ENCODE measurements at places on chromosomes 13 and 19. TPM values are rescaled to one million over a fixed set of nuclear protein-coding genes. Genes with fewer than 3 reads are reported as not detected.

- no peak for DNase-seq
- peaks cover 58% of the 10 kb centered on the region for H3K36me3 ChIP-seq
- no peak overlapping the region for H3K4me3 ChIP-seq
- H3K27me3 ChIP-seq, result no peaks in the 10 kb centered on the region
- H3K27ac ChIP-seq, result no peak overlapping the region
Observed at GRCh38 chr19:57537953-57538547, 10.9 kb downstream of the ZNF549 start.

The SOX21 gene
- total RNA-seq, result not detected

GRCh38 chr13:32811297-32811800 lies 204.9 kb upstream of the KL start:
- H3K36me3 ChIP-seq, result no peaks in the 10 kb centered on the region
- H3K4me3 ChIP-seq, result no peak overlapping the region
- peaks cover 11% of the 10 kb centered on the region for H3K4me1 ChIP-seq
- DNase-seq, result no peak
- H3K27me3 ChIP-seq, result no peaks in the 10 kb centered on the region

The KCNN1 gene
- not detected for total RNA-seq

DNA sequence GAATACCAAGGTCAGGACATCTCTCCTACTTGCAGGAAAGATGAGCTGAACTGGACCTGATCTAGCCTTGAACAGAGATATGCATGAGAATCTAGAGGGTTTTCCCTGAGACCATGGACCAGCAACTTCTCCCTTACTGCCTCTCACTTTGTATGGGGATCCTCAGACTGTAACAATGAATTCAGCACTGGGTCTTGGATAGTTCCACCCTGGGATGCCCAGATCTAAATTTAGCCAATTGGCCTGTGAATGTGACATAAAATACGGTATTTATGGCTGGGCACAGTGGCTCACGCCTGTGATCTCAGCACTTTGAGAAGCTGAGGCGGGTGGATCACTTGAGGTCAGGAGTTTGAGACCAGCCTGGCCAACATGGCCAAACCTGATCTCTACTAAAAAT lies 15.3 kb upstream of the LILRA2 start:
- H3K36me3 ChIP-seq, result no peaks in the 10 kb centered on the region
- no peak for DNase-seq
- H3K4me3 ChIP-seq, result no peak overlapping the region

The MUC16 gene
- not detected for total RNA-seq

The WBP4 gene
- total RNA-seq, result 5.1 TPM

DNA sequence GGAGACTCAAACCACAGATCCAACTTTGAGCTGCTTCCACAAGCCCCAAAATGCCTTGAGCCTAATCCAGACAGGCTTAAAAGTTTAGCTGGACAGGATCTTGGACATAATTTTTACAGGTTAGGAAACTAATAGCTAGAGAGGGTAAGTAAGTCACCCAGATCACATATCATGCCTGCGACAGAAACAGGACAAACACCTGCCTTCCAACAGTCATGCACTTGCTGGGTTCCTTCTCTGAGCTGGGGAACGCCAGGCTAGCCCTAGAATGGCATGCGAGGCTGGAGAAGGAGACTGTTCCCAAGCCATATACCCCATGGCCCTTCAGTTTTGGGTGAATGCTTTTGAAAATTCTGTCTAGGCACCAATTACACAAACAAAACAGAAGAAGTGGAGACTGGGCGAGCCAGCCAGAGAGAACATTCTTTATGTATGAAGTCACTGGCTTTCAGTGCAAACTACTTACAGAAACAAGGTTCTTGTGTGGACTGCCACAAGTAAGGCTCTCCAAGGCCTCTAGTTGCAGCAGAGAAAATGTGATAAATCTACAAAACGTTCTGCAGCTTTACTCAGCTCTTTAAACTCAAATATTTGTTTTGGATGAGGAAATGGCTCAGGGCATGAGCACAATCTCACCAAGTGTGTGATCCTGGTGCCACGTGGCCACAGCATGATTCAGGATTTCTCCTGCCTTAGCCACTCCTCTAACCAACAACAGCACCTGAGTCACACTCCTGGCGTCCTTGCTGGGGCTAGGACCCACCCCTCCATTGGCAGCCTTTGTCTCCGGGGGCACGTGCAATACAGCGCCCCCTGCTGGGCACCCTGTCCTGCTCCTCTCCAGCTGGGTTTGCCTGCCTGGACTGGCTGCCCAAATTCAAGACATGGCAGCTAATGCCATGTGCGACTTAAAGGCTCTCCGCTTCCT lies 73.4 kb upstream of the UBL3 start:
- DNase-seq, result peak; percentile 62
- H3K36me3 ChIP-seq, result no peaks in the 10 kb centered on the region
- no peak overlapping the region for H3K27ac ChIP-seq
- H3K4me3 ChIP-seq, result no peak overlapping the region
- H3K27me3 ChIP-seq, result no peaks in the 10 kb centered on the region

The PTH2 gene
- total RNA-seq, result not detected

The PRRG2 gene
- 0.39 TPM for total RNA-seq
